ENCODE measurements at places on chromosomes 2 and 18. TPM values are rescaled to one million over a fixed set of nuclear protein-coding genes. Genes with fewer than 3 reads are reported as not detected.

DNA sequence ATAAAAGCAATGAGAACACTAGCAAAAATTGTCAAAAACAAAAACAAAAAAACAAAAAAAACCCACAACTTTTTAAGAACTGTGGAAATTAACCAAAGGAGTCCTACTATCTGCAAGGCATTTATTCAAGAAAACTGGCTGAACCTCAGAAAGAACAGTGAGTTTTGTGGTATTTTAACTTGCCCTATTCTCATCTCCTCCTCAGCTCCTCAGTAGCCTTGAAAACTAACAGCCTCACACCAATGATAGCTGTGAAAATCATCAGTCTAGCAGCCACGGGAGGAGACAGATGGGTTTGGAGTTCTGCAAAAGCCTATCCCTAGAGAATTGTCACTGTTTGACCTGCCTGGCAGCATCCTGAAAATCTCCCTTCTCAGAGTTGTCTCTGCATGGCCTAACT lies 20.1 kb upstream of the DNER start:
- DNase-seq = no peak

- DNase-seq = no peak
These were observed 13.9 kb downstream of the CLASP1 start for GRCh38 chr2:121635371-121635770.

- DNase-seq = no peak
These were observed 64.1 kb downstream of the SLC4A3 start for GRCh38 chr2:219691571-219691970.

- no peak for DNase-seq
These were observed 48.8 kb downstream of the PTRHD1 start for GRCh38 chr2:24744356-24744755.

- no peak for DNase-seq
These were observed 14.9 kb downstream of the AOX1 start for GRCh38 chr2:200600549-200601225.

- peak; percentile 62 for DNase-seq
These were observed 402.9 kb downstream of the TNS1 start for GRCh38 chr2:217599906-217600305.

DNA sequence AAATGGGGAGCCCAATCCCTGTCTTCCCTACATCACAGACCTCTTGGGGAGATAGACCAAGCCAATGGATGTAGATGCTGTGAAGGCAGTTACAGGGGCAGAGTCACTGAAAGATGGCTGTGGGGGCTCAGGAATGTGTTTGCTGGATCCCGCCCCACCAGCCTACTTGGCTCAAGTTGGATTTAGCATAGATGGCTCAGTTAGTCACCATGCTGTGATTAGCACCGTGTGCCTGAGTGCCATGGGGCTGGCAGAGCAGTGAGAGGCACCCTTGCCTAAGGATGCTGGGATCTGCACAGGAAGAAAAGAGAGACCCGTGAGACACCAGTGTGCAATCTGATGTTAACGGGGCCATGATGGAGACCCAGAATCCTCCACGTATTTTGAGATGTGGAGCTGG lies 228.3 kb downstream of the DYSF start:
- DNase-seq = no peak

GRCh38 chr2:15749460-15750432 lies 158.1 kb downstream of the DDX1 start:
- no peak for DNase-seq

DNA sequence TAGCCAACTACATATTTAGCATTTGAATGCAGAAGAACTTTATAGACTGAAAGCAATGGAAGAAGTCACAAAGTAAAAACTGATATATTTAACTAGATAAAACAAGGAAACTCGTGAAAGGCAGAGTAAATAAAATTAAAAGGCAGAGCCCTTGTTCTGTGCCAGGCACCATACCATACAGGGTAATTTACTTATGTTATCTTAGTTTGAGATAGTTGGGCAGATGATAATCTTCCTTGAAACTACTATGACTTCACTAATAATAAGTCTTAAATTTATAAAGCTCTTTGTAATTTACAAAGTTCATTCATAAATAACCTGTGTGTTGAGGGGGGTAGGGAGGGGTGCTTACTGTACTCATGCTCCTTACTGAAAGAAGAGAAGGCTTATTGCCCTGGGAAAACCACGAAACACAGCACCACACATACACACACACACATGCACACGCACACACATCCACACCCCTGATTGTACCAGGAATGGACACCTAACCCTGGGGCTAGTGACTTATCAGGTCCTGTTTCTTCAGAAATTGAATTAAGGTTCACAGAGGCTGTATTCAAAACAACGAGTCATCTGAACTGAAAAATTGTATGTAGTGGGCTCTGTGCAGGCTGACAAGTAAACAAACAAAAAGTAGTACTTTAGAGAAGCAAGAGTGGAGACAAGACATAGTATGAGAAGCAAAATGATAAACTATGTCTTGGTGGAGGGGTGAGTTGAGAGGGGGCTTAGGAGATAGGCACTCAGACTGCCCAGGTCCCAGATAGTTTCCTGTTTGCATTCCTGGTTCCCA lies 38.1 kb downstream of the AGFG1 start:
- DNase-seq = no peak

GRCh38 chr2:64750001-64750816 lies 96.5 kb upstream of the SERTAD2 start:
- peak; percentile 71 for DNase-seq

DNA sequence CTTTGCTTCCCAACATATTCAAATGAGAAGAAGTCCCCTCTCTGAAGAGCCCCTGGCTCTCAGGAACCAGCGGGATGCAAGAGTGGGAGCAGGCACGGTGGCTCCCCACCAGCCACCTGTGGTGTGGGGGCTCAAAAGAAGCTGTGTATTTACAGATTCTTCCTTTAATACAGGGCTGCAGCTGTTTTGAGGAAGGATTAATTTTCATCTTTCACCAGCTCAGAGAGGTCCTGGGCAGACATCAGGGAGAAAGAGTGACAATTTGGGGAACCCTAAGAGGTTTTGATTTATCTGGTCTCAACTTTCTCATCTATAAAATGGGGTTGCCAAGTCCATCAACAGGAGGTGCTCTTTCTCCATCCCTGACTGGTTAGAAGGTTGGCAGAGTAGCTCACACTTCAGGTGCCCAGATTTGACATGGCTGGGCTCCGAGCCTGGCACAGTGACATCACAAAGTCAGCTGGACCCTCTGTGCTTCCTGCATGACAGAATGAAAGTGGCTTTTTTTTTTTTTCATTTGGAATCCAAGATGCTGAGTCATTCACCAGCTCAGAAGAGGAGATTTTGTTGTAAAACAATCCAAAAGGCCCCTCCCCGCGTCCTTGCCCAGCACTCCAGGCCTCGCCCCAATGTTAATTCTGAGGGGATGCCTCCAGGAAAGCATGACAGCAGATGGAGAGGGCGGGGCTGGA lies 15.5 kb upstream of the SIX2 start:
- DNase-seq = peak; percentile 49

DNA sequence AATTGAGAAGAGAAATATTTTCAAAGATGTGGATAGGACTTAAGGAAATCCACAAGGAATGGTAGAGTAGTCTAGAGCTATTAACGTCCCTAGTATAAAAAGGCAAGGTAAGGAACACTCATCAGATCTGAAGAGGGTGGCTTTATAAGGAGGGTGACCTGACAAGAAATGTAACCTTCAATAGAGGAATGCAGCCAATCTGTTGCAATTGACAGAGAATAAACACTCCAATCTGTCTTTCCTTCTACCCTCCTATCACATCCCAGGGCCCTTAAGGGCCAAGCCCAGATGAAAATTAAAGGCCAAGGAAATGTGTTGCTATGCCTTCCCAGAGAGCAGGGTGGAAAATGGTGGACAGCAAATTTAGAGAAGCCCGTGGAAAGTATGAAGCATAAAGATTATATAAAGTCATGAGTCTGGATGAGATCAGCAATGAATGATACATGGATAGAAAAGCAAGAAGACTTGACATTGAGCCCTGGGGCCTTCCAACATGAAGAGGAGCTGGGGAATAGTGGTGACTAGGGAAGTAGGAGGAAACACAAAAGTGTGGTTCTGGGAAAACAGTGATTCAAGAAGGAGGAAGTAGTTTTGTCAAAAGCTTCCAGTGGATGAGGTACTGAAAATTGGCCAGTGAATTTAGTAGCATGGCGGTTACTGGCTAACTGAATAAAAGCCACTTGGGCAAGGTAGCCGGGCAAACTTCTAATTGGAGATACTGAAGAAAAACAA lies 270.6 kb upstream of the TANK start:
- no peak for DNase-seq

- no peak for DNase-seq
These were observed 103.0 kb downstream of the USP40 start for GRCh38 chr2:233463586-233463985.

DNA sequence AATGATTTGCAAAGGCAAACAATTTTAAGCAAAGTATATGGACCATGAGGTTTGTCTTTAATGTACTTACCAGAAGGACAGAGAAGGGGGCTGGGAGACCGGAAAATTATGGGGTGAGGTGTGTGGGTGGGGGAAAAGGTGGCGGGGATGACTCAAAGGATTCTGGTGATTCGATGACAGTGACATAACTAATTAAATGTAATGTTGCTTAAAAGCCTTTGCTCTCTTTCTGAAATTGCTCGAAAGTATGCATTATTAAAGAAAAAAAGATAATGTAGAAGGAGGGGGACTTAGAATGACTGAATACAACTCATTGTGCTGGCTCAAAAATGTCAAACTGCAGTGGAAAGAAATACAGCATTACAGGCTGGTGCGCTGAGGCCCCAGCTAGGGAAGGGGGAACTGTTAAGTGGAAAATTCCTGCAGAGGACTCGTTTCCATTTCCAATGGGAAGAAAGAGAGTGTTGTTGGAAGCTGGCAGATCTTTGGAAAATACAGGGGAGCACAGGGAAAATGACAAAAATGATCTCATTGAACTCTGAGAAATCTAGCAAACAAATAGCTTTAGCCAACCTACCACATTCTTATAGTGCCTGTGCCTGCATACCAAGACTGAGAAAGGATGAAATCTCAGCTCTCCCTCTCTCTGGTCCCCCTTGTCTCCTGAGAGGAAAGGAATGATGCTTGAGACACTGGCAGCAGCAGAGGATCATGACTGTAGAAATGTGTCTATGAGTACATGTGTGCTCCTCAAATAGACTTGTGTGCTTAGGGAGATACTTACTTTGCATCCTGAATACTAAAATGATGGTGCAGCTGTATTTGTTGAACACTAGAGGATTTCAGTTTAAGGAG lies 632.4 kb downstream of the NYAP2 start:
- peak; percentile 75 for DNase-seq

- no peak for DNase-seq
These were observed 509.7 kb upstream of the MYT1L start for GRCh38 chr2:2840681-2841300.

- peak; percentile 85 for DNase-seq
These were observed 66.6 kb downstream of the STPG4 start for GRCh38 chr2:47088371-47089082.

DNA sequence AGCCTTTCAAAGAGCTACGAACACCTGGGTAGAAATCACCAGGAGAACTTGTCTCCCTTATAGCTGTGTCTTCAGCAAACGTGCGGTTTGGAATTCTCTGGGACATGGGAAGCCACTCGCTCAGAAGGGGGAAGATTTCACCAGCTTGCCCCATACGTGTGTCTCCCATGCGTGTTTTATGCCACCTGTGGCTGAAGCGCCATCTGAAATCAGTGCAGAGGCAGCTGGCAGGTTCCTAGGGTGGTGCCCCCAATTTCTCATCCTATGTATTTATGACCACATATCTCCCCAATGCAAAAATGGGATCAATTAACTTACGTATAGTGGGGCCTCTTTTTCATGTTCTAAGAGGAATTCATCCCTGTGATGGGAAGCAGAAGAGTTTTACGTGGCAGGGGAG lies 81.6 kb downstream of the TPO start:
- no peak for DNase-seq

DNA sequence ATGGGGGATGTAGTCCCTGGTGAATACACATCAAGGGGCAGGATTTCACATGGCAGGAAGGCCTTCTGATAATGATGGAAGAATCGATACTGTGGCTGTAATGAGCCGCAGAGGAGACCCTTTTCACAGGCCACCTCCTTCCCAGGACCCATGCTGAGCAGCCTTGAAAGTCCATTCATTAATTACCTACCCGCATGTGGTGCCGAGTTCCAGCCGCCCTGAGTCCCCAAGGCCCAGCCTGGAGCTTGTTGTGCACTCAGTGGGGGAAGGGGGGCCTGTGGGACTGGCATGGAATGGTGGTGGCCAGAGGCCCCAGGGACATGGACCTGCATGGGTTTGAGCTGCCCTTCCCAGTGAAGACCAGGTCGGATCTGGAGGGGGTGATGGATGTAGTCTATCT lies 25.5 kb downstream of the ASB18 start:
- DNase-seq = no peak

GRCh38 chr2:14199040-14199439 lies 433.5 kb upstream of the LRATD1 start:
- no peak for DNase-seq

DNA sequence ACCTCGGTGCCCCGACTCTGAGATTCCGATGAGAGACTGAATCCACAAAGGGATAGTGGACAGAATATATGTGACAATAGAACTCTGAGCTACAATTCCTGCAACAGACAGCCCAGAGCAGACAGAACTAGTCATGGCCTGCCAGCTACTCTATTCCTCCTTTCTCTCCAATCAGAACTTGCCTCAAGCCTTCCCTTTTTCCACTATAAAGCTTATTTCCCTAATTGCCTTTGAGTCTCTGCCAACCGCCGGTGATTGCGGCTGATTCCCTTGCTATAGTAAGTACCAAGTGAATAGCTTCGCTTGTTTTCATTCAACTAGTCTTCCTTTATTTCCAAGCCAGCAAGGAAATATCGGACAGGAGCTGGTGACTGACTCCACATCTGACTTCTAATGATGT lies 96.8 kb downstream of the DSC3 start:
- DNase-seq = no peak

DNA sequence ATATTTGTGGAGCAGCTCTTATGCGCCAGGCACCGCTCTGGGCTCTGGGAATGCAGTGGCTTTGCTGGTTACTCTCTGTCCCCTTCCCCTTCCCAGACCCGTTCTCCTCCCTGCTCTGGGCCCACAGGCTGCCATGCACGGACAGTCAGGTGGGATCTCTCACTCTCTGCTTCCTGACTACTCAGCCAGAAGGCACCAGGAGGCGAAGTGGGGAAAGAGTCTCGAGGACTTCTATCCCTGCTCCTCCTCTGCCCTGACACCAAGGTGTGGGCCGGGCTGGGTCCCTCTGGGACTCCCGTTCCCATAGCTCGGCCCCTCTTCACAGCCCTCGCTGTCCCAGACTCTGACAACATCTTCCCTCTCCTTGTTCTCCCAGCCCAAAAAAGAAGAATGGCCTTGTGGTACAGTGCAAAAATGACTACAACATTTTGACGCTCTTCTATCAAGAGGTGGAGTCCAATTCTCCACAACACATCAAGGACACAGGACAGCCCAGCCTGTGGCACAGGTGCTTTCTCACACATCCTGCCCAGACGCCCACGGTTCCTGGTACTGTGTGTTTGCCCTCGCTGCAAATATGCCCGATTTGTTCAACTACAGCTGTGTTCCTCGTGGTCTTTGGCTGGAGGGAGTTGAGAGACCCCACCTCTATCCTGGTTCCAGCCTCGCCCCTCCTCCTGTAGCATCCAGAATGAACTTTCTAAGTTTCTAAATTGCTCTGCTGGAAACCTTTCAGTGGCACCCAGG lies 14.0 kb upstream of the DUSP2 start:
- DNase-seq = no peak

GRCh38 chr2:98487806-98488189 lies 43.1 kb downstream of the INPP4A start:
- no peak for DNase-seq

The TACR1 gene
- 8.2 TPM for total RNA-seq

The EMILIN1 gene
- 287 TPM for total RNA-seq

The CCL20 gene
- total RNA-seq = 1.2 TPM

The PTPRM gene
- 49.1 TPM for total RNA-seq

The UGT1A7 gene
- total RNA-seq = 3.6 TPM

The TRABD2A gene
- 4.8 TPM for total RNA-seq

The KLHL41 gene
- total RNA-seq = 0.72 TPM

The SLC4A3 gene
- 1.7 TPM for total RNA-seq

The ALK gene
- 1.2 TPM for total RNA-seq

The OXER1 gene
- 3.9 TPM for total RNA-seq

Data from umbilical cord (tissue), 2 donors.